Upper lobe of left lung (tissue), 6 donors: ENCODE measurements at places on chromosomes 5 and 9. TPM values are rescaled to one million over a fixed set of nuclear protein-coding genes. Genes with fewer than 3 reads are reported as not detected.

Gene TXNDC8
- total RNA-seq = not detected

Gene LCN1
- total RNA-seq = not detected

Gene OTULINL
- total RNA-seq = 90.2 TPM

Gene FBLL1
- 0.17 TPM for total RNA-seq

Gene ADAMTS12
- total RNA-seq = 4.9 TPM

Gene FBP1
- 145 TPM for total RNA-seq

Gene ENTREP1
- 28.6 TPM for total RNA-seq

Gene STING1
- 108 TPM for total RNA-seq

Gene IL3
- not detected for total RNA-seq

Gene CYSRT1
- total RNA-seq = 0.20 TPM

Gene ANKRD18B
- total RNA-seq = not detected

Gene DOCK8
- total RNA-seq = 77.9 TPM

Gene PDCD1LG2
- 3.3 TPM for total RNA-seq

Gene PRDM9
- total RNA-seq = not detected

Gene GRM6
- total RNA-seq = not detected

Gene PCDHGA10
- 19.9 TPM for total RNA-seq

Gene HRCT1
- total RNA-seq = 3.2 TPM

Gene PDGFRB
- total RNA-seq = 68.7 TPM

Gene CACFD1
- 34.6 TPM for total RNA-seq

Gene CCDC107
- total RNA-seq = 31.1 TPM

Gene SOHLH1
- not detected for total RNA-seq

Gene ECSCR
- 21.3 TPM for total RNA-seq

Gene PTPDC1
- 9.5 TPM for total RNA-seq

Gene WWC1
- 85.9 TPM for total RNA-seq

Gene BNC2
- total RNA-seq = 10.9 TPM

Gene CORO2A
- total RNA-seq = 13.2 TPM

Gene SPOCK1
- 2.0 TPM for total RNA-seq

Gene KCNMB1
- total RNA-seq = 1.1 TPM

Gene SPINK13
- total RNA-seq = not detected

Gene PCDHGA5
- 7.3 TPM for total RNA-seq

Gene PCDHB13
- 2.1 TPM for total RNA-seq

Gene GRIA1
- 12.9 TPM for total RNA-seq

Gene CTSL
- 191 TPM for total RNA-seq

Gene GRXCR2
- total RNA-seq = not detected

Gene PRUNE2
- total RNA-seq = 6.3 TPM

Gene CER1
- not detected for total RNA-seq

Gene PLAC8L1
- not detected for total RNA-seq

Gene LIX1
- total RNA-seq = not detected

Gene KLHL9
- 20.4 TPM for total RNA-seq

Gene SLC4A9
- 0.23 TPM for total RNA-seq

Gene PCDHGA6
- 2.1 TPM for total RNA-seq

Gene SLC45A2
- not detected for total RNA-seq

Gene MORN5
- total RNA-seq = 10.5 TPM

Gene ITK
- total RNA-seq = 9.1 TPM

Gene PCDHB14
- total RNA-seq = 1.4 TPM

Gene C9orf50
- total RNA-seq = not detected

Gene BHMT2
- 1.3 TPM for total RNA-seq

Gene PRR16
- 4.7 TPM for total RNA-seq

Gene NMUR2
- total RNA-seq = 0.37 TPM

Gene SMIM33
- total RNA-seq = not detected

Gene ABLIM3
- 17.6 TPM for total RNA-seq

Gene SEMA4D
- total RNA-seq = 34.4 TPM

Gene BTNL9
- total RNA-seq = 358 TPM

Gene CYLC2
- not detected for total RNA-seq

Gene QRFP
- not detected for total RNA-seq

Gene WNT8A
- total RNA-seq = not detected

Gene RGS7BP
- 1.5 TPM for total RNA-seq

Gene ADRB2
- 22.4 TPM for total RNA-seq

Gene ADCY2
- total RNA-seq = 0.20 TPM
